ENCODE measurements at places on chromosomes 2 and 18.
A peak's percentile ranks its signal among the peaks of the same experiment; 100 is the strongest.

DNA sequence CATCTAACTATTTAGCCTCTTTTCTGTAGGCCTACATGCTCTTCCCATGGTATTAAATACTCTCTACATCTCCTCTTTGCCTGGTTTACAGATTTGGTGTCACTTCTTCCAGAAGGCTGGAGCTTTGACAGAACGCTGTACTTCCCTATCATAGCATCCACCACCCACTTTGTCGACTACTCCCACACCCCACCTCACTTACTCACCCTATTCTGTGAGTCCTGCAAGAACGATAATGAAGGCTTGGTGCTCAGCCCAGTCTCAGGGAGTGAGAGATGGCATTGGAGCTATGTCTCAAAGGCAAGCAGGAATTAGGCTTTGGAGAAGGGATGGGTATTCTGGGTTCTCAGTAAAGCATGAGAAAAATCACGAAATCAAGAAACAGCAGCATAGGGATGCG, 20.3 kb upstream of the KDM3A start:
- DNase-seq: no peak

GRCh38 chr18:10036479-10036878, 122.7 kb downstream of the VAPA start:
- no peak for DNase-seq

DNA sequence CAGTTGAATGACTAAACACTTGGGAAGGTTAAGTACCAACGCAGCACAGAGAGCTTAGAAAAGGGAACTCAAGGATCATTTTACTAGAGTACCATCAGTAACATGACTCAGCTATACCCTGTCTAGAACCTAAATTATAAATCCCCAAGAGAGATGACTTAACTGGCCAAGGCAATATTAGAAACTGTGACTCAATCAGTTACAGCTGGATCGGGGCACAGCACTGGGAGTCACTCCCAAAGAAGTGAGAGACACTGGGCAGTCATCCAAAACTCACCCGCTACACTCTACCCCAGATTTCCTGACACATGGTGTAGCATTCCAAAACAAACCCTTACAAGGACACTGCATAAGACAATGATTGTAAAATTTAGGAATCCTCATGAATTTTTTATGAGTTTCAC, 17.7 kb downstream of the IWS1 start:
- DNase-seq: no peak

DNA sequence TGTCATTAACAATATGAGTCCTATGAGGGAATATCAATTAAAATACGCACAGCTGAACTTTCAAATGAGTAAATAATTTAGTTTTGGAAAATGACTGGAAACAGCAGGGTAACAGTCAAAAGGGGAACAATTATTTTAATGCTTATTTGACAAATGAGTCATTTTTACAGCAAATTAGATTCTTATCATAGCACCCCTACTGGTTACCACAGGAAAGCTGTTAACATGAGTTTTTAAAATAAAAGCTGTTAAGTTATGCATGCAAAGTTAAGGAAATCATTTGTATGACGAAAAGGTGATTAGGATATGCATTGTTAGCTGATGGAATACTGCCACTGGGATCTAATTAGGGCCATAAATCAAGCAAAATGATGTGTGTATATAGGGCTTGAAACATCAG, 435.1 kb upstream of the MEIS1 start:
- DNase-seq: no peak

GRCh38 chr2:27992787-27993401, 102.4 kb downstream of the BABAM2 start:
- no peak for DNase-seq

- no peak for DNase-seq
Measured at GRCh38 chr18:75156139-75156750, 52.7 kb downstream of the PTGR3 start.

DNA sequence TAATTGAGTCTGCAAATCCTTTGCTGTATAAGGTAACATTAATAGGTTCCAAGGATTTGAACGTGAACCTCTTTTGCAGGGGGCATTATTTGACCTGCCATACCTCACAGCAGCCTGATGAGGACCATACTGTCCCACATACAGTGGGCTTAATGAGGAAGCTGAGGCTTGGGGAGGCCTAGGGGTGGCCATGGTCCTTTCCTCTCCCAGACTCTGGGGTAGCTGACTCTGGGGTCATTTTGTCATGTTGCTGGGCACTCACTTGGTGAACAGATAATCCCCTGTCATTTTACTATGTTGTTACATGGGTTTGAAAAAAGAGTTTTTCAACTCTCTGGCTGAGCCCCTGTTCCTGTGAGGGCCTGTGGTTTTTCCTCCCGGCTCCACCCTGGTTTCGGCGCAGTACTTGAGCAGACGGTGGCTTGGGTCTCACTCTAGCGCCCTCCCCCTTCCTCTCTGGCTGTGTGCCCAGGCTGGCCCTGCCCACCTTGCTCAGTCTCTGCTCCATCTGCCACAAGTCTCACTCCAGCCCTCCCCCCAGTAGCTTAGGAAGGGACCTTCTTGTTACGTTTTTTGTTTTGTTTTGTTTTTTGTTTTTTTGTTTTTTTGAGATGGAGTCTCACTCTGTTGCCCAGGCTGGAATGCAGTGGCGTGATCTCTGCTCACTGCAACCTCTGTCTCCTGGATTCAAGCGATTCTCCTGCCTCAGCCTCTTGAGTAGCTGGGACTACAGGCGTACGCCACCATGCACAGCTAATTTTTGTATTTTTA, 21.0 kb downstream of the INPP4A start:
- peak; percentile 70 for DNase-seq

- no peak for DNase-seq
Measured at GRCh38 chr18:48545757-48546321, 7.0 kb downstream of the CTIF start.

- no peak for DNase-seq
Measured at GRCh38 chr2:78984386-78984785, 41.1 kb upstream of the REG3G start.

GRCh38 chr2:225735844-225736243, 336.3 kb downstream of the NYAP2 start:
- DNase-seq: no peak

- DNase-seq: no peak
Measured at GRCh38 chr2:39445934-39446333, 8.8 kb upstream of the MAP4K3 start.

DNA sequence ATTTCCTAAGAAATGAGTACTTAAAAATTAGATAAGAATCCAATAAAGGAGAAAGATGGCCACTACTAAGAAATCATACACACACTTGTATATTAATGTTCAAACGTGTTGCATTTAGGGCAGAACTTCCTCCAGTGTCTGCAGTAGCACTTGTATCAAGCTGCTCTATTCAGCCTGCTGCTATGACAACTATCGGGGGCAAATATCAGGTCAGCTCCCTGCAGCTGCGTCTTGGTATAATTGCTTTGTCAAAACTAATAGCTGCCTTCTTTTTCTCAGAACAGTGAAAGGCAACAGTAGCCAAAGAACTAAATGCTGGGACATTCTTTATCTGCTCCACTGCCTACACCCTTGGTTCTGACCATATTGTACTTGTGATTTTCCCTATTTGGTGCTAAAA, 300.7 kb downstream of the NOL4 start:
- no peak for DNase-seq

- DNase-seq: no peak
Measured at GRCh38 chr2:220949466-220949865, 622.6 kb downstream of the EPHA4 start.

DNA sequence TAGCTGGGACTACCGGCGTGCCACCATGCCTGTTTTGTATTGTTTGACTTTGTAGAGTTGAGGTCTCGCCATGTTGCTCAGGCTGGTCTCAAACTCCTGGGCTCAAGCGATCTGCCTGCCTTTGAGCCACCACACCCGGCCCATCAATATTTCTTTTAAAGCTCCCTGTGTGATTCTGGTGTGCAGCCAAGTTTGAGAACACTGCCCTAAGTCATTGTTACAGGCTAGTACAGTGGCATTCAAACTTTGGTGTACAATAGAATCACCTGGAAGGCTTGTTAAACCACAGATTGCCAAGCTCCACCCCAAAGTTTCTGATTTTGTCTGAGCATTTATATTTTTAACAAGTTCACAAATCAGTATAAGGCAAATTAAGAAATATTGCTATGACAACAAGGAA, 99.9 kb downstream of the RBBP8 start:
- no peak for DNase-seq

- no peak for DNase-seq
Measured at GRCh38 chr2:39408351-39409136, 28.5 kb downstream of the MAP4K3 start.

DNA sequence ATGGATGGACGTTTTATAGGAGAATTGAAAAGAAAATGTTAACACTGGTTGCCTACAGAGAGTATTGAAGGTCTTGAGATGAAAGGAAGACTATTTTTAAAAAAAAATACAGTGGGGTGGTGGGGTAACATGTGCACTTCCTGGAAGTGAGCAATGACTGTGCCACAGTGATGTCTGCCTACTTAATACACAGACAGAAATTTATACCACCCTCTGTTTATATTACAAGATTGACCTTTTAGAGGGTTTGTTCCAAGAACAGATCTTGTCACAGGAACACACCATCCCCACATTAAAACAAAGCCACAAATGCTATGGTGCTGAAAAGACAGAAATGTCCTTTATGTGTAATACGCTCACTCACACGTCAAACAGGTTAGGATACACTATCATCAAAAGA, 87.6 kb downstream of the THADA start:
- no peak for DNase-seq

DNA sequence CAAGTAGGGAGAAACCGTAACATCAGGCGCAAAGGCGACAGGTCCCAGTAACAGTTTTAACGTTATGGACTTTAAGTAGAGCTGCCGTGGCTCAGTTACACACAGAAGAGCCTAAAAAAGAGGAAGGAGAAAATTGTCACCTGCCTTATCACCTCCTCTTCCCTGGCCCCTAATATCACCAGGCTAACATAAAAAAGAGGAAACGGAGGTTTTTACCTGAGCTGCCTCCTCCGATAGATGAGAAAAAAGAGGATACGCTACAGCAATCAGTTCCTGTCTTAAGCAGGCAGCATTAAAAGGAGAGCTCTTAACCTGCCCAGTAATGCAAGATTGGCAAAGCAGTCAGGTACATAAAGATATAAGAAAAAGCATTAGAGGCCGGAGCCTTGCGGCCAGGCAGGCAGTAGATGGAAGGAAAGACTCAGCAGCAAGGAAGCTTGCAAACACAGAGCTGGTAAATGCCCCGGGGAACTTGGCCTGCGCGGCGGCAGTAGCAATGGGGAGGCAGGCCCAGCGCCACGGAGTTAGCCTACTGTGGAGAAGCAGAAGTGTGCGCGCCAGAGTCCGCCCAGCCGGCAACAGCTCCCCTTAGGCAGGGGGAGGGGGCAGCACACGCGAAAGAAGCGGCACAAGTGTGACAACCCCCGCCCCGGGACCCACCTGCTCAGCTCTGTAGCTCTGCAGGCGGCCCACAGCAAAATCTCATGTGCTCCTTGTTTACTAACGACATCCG, 116.3 kb upstream of the SCN7A start:
- no peak for DNase-seq

DNA sequence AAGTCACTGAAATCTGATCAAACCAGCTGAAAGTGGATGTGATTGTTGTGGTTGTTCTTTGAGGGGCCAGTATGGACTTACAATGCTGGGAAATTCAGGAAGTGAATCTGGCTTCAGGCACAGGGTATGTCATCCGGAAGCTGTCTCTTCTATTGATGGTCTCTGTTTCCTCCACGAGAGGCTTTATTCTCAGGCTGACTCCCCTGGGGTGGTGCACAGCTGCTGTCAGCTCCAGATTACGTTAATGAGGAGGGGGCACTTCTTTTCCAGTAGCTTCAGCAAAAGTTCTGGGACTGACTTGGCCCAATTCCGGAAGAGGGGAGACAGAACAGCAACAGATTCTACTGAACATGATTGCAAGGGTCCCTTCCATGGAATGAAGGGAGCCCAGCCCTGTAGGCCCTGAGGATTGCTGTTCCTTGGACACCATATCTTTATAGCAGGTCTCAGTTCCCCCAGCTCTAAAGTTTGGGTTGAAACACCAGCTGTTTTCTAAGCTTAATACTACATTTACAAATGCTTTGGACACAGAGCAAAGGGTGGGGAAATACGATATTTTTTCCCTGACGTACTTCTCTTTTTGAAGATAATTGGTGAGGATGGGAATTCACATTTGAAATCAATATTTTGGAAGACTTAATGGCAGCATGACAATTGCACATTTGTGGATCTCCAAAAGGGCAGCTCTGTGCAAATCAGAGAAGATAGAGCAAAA, 400.9 kb downstream of the TSN start:
- DNase-seq: no peak

- DNase-seq: no peak
Measured at GRCh38 chr2:232265329-232265728, 113.2 kb upstream of the ALPP start.

GRCh38 chr2:341017-341542, 53.2 kb upstream of the ALKAL2 start:
- DNase-seq: no peak

GRCh38 chr2:73985308-73986084, 786 bp downstream of the TET3 start:
- DNase-seq: peak; percentile 85

- DNase-seq: no peak
Measured at GRCh38 chr2:63124218-63124617, 73.6 kb downstream of the OTX1 start.

DNA sequence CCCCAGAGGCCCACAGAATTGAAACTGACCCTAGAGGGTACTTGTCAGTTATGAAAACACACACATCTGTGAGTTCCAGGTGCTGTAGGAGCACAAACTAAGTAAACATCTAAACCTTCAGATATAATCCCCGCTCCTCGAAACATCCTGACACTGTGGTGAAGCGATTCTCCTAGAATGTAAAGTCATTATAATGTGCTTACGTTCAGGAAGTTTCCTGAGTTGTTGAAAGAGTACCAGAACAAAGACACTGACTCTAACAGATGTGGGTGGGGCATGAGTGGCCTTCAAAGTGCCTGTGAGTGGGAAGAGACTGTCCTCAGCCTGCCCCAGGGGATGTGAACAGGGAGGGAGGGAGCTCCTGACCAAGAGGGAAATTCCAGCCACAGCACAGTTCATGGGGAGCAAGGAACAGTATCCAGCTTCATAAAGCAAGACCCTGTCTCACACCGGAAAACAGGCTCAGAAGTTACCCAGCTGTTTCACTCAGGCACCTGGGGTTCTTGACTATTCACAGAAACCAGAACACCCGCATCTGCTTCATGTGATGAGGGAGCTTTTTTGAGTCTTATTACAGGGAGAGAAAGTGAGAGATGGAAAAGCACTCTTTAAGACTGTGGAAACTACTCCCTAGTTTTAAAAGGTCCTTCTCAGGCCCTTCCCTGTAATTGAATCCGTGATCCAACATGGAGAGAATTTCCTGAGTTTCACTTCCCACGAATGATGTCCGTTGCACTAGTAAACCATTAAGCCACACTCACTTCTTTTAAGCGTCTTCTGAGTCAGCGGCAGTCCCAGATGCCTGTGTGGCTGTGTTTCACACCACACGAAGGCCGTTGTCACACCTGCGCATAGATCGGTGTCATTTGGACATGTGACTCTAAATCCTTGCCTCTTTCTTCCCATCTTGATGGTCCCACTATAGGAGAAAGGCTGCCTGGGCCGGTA, 88.6 kb upstream of the EML6 start:
- no peak for DNase-seq

- no peak for DNase-seq
Measured at GRCh38 chr2:61288070-61288841, 126.3 kb downstream of the C2orf74 start.

- no peak for DNase-seq
Measured at GRCh38 chr2:203584784-203585183, 49.7 kb upstream of the RAPH1 start.

Data from activated CD8-positive, alpha-beta memory T cell treated with anti-CD3 and anti-CD28 coated beads, Interleukin-2, amount 50 U/mL, for 48 hours (primary cell).